ENCODE measurements at places on chromosomes 5 and 9. TPM values are rescaled to one million over a fixed set of nuclear protein-coding genes. Genes with fewer than 3 reads are reported as not detected.

SMIM15 gene
- total RNA-seq: 63.7 TPM

BASP1 gene
- total RNA-seq: 276 TPM

ACOT12 gene
- 0.74 TPM for total RNA-seq

QRFP gene
- not detected for total RNA-seq

CHSY3 gene
- total RNA-seq: 7.7 TPM

SOX30 gene
- total RNA-seq: not detected

SLIT3 gene
- total RNA-seq: 18.5 TPM

CMYA5 gene
- total RNA-seq: 1.3 TPM

INSL4 gene
- total RNA-seq: not detected

PWWP2A gene
- total RNA-seq: 15.8 TPM

DRD1 gene
- total RNA-seq: under 0.01 TPM

ISCA1 gene
- total RNA-seq: 25.2 TPM

STPG3 gene
- total RNA-seq: not detected

F2RL2 gene
- 5.4 TPM for total RNA-seq

IDNK gene
- 7.7 TPM for total RNA-seq

PCDHA7 gene
- total RNA-seq: 0.57 TPM
